ENCODE measurements at places on chromosomes 2 and 18.

DNA sequence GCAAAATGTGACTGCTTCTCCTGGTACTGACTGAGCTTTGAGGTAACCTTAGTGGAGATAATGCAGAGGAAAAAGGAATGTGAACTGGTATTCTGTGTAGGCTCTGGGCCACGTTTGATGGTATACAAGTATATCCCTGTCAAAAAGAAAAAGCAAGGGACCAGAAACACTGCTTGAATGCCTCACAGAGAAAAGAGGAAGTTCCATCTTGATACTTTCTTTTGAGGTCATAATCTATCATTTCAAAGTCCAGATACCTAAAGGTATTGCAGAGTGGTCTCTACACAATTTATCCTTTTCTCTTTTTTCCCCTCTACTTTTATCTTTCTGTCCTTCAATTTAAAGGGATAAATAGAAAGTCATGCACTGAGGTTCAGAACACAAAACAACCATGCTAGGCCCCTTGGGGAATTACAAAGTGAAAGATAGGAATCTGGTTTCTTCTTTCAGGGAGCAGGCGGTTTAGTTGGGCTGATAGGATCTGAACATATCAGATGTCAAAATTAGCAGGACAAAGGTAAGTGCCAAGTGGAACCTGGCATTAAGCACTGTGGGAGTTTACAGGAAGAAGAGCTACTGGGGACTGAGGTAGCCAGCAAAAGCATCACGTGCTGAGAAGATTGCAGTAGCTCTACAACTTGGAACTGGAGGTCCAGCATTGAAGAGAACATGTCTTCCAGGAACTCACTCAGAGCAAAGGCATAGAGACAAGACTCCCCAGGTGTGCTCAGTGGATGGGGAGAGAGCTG is 121.2 kb downstream of the LYPD6 start:
- DNase-seq, result no peak

- DNase-seq, result no peak
These were observed 16.6 kb upstream of the CEP68 start for GRCh38 chr2:65039640-65040039.

- no peak for DNase-seq
These were observed 670.8 kb upstream of the FANCL start for GRCh38 chr2:58911877-58912276.

DNA sequence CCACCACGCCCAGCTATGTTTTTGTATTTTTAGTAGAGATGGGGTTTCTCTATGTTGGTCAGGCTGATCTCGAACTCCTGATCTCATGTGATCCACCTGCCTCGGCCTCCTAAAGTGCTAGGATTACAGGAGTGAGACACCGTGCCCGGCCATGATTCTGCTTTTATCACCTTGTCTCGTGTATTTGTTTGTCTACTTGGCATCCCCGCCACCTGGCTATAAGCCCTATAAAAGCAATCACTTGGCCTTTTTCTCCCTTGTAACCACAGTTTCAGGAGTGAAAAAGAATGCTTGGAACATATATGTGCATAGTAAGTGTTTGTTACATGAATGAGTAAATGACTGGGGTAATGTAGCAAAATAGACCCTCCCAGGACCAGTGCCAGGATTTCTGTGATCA is 77.5 kb upstream of the PAPOLG start:
- DNase-seq, result no peak

DNA sequence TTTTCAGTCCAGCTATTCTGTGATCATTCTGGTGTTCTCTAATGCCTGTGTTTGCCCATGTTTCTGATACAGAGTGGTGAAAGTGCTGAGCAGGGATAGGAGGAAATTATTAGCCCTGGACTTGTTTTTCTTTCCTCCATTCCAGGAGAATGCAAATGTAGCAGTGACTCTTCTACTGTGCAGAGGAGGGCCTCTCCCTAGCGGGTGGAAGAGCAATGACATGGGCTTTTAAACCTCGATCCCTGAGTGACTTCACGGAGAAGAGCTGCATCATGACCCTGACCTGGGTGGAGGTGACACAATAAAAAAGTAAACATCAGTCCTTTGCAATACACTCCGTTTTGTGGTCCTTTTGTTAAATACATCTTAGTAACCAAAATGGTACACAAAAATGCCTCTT is 68.0 kb upstream of the NETO1 start:
- DNase-seq, result no peak

GRCh38 chr18:54975598-54975997 is 16.3 kb upstream of the CCDC68 start:
- no peak for DNase-seq

DNA sequence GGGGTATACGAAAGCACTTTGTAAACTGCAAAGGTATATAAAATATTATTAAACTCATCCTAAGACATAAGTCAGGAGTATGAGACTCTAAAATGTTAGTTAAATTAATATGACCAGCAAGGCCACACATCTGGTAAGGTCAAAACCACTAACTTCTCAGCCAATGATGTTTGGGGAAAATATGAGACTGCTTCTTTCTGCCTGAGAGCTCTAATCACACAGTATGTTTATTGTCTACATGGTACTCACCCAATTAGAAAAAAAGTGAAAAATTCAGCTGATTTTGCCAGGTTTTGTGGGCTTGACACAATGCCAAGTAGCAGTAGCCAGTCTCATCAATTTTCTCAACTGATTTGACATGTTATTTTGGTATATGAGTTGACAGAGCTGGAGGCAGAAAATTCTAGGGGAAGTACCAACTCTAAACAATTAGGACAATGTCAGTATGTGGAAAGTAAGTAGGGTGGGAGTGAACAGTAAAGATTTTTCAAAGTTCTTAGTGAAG is 87.3 kb downstream of the ALK start:
- no peak for DNase-seq

DNA sequence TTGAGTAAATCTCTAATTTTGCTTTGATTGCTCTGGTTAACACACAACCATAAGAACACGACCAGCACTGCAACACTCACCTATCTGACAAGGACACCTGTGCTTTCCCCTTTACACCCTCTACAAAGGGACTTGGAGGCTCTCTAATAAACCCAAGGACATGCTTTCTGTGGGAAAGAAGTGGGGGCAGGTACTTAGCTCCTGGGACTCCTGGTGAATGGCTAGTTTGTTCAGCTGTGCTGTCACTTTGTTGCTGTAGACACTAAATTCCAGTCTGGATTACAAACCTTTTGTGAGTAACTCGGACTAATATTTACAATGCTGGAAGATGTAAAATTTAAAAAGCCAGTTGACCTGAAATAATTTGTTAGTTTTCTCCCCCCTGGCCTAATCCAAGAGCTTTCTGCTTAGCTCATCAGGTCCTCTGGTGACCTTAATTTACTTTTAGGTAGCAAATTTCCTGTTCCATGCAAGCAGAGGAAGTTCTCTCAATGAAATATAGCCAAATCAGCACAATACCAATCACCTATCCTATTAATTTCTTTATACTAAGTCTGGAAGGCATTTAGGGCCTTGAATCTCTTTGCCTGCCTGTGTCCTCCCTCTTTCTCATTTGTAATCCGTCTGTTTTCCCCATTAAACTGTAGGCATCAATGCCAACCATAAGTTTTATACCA is 67.5 kb downstream of the PLCL1 start:
- no peak for DNase-seq

- no peak for DNase-seq
These were observed 14.0 kb upstream of the IMP4 start for GRCh38 chr2:130328710-130329109.

DNA sequence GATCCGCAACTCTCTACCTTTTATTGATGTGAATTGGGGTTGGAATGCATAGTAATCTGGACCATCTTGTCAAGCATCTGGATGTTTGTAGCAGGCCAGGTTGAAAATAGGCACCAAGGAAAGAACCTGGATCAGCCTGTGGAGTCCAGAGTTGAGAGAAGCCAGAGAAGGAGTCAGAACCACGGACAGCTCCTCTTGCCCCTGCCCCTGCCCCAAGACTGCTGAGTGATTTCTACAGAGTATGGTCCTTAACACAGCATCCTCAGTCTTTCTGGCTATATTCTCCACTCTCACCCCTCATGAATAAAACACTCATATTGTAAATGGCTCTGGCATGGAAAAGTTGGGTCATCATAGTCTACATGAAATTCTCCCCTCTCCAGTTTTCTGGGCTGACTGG is 154.6 kb downstream of the LOXHD1 start:
- no peak for DNase-seq

DNA sequence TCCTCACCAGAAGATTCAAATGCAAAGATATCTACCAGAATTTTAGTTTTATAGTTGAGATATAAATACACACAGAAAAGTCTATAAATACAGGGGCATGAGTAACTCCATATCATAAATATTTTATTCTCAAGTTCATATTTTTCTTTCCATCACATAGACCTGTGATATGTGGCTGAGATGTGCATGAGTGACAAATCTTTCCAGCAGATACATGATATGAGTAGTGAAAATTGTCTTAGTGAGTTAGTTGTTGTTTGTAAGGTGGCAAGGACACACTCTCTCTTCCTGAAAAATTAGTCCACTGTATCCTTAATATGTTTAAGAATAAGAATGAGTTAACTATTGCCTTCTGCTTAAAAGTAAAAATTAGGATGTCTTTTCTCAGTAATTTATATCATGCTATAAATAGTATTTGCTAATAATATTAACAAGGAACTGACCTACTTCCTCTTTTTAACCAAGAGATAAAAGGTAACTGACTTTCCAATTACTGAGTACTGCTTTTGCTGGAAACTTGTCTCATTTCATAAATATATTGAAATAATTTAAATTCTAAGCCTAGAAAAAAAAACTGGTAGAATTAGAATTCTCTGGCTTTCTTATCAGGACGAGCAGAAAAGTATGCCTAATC is 85.2 kb upstream of the SESTD1 start:
- DNase-seq, result no peak

DNA sequence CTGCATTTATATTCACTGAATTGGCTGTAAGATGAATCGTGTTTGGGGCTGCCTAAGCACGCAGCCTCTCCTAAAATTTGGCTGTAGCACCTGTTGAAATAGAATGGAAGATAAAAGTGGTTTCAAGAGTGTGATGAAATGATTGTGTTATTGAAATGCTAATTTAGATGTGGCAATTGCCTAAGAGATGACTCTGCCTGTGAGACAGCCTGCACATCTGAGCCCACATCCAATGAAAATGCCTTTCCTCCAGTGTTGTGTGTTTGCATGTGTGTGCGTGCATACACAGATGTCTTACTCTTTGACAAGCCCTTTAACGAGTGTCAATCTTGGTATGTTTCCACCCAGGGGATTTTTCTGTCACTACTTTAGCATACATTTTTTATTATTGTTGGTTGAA is 346.9 kb downstream of the MEIS1 start:
- no peak for DNase-seq

DNA sequence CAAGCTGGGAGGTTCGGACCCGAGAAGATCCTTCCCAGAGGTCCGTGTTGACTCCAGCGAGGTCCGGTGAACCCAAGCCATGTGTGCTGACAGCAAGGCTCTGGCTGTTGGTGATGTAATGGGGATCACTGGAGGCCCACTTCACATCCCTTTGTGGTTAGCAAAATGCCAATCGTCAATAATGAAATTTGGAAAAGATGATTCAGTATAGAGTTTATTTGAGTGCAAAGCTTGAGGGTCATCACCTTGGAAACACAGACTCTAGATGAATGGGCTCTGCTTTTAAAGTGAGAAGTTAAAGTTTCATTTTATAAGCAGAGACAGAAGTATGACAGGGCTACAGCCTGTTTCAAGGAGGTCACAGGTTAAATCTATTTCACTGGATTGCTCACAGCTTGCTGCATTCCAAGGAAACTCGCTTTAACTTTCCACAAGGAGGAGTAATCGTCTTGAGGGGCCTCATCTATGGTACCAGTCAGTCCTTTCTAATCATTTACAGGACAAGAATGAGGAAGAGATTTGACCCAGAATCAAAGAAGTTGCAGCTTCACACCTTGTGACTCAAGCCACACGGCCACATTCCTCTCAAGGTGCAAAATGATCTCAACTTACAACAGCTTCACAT is 140.5 kb downstream of the TPO start:
- no peak for DNase-seq

- no peak for DNase-seq
These were observed 3.6 kb upstream of the ARHGEF33 start for GRCh38 chr2:38886063-38886462.

GRCh38 chr2:23418056-23418455 is 33.1 kb downstream of the KLHL29 start:
- no peak for DNase-seq

- no peak for DNase-seq
These were observed 109.2 kb upstream of the RAB12 start for GRCh38 chr18:8499810-8500675.

- DNase-seq, result no peak
These were observed at the start of gene IHH for GRCh38 chr2:219060821-219061791. TSS of gene IHH (minus strand) at chr2:219060921. CDS start at chr2:219060467, 454 bp downstream.

GRCh38 chr2:104384961-104385360 is 469.0 kb upstream of the POU3F3 start:
- no peak for DNase-seq

Data from activated gamma-delta T cell treated with Interleukin-2 at 50 U/mL for 16 hours (primary cell).